Left forelimb (tissue), 1 donor: ENCODE measurements at places on chromosomes 2 and 18.

DNA sequence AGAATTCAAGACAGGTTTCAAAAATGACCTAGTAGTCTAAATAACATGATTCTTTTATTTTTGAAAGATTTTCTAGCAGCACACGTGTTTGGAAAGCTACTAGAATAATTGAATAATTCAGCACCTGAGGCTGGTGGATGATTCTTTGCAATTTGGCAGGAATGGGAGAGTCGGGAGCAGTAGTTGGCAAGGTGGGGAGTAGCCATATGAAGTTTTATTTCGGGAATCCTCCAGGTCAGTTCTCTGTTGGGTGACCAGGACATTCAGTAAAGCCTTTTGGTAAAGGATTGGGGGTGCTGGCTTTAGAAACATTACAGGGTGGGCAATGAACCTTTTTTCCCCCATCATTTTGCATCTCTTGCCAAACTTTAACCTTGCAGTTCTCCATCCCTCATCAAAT lies 75.0 kb upstream of the LYPD6B start:
- no peak for DNase-seq

DNA sequence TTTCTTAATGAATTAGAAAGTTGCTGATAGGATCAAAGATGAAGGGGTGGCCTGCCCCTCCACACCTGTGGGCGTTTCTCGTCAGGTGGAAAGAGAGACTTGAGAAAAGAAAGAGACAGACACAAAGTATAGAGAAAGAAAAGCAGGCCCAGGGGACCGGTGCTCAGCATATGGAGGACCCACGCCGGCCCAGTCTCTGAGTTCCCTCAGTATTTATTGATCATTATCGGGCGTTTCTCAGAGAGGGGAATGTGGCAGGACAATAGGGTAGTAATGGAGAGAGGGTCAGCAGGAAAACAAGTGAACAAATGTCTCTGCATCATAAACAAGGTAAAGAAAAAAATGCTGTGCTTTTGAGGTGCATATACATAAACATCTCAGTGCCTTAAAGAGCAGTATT lies 144.3 kb downstream of the CCDC102B start:
- no peak for DNase-seq

DNA sequence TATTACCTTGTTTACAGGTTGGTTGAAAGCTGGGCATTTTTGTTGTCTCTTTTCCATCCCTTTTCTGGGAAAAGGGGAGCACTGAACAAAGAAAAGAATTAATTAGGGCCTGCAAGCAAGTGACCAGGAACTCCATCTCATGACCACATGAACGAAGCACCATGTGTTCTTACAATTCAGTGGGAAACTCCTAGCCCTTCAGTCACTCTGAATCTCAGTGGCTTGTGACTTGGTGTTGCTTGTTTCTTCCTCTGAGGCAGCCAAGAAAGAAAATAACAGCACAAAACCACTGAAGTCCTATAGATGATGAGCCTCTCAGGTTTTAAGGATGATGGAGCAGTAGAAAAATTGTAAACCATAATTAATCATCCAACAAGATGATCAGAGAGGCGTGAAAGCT lies 129.1 kb upstream of the CAB39 start:
- DNase-seq = no peak

- no peak for DNase-seq
These were observed 62.0 kb upstream of the ANKRD44 start for GRCh38 chr2:197372592-197372991.

DNA sequence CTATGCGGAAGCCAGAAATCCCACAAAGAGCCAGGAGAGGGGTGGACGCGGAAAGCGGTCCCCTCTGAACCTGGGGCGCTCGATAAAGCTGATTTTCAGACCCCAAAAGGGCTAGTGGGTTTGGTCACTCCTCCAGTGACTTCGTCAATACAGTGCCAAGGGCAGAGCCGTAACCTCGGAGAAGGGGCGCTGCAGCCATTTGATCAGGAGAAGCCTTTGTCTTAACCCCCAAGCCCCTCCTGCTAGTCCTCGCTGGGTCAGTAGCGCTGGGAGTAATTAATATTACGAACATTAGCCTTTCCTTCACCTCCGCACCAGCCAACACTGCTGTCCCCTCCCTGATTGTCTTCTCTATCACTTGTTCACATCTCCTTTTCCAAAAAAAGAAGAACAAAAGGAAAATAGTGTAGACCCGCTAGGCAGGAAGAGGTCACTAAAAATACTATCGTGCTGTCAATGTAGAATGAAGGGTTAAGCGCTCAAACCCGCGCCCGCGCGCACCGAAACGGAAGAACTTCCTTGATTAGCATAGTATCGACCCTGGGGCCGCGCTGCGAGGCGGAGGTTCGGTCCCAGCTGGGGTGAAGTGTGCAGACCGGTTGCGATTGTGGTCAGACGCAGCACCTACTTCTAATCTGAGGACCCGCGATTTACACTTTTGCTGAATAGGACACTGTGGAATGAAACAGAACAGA lies 63.2 kb upstream of the MAPRE2 start:
- DNase-seq = peak; percentile 69

- no peak for DNase-seq
These were observed 218.2 kb downstream of the ARL4C start for GRCh38 chr2:234278556-234279255.

- DNase-seq = no peak
These were observed 155.7 kb downstream of the CELF4 start for GRCh38 chr18:37409878-37410277.

GRCh38 chr2:239040152-239040761 lies 192.4 kb downstream of the TWIST2 start:
- DNase-seq = no peak

GRCh38 chr18:50494569-50494968 lies 65.3 kb upstream of the MAPK4 start:
- DNase-seq = no peak
